ENCODE measurements at places on chromosomes 6 and 20. TPM values are rescaled to one million over a fixed set of nuclear protein-coding genes. Genes with fewer than 3 reads are reported as not detected.

- no peak for DNase-seq
Measured at GRCh38 chr6:6538261-6538660, 50.3 kb upstream of the LY86 start.

GRCh38 chr6:112037783-112038216 lies 16.1 kb upstream of the CCN6 start:
- no peak for DNase-seq

GRCh38 chr6:90319979-90320685 lies 23.5 kb upstream of the BACH2 start:
- no peak for DNase-seq

DNA sequence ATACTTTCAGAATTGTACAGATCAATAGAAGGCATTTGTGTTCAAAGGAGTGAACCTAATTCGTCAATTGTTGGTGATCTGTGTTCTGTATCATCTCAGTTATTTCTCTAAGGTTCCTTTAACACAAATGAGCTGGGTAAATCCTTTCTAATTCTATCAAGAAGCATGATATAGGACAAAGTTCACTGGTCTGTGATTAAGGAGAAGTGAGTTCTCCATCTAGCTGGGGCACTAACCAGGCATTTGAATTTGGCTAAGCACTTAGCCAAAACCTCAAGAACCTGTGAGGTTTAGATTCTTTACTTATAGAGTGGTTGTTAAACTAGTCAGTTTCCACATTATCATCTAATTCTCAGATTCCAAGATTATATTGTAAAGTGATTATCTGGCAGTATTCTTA lies 50.3 kb downstream of the DOP1A start:
- DNase-seq, result no peak

GRCh38 chr6:158009935-158010585 lies 28.4 kb downstream of the SYNJ2 start:
- DNase-seq, result no peak

- DNase-seq, result no peak
Measured at GRCh38 chr6:25250878-25251277, 28.3 kb upstream of the CARMIL1 start.

DNA sequence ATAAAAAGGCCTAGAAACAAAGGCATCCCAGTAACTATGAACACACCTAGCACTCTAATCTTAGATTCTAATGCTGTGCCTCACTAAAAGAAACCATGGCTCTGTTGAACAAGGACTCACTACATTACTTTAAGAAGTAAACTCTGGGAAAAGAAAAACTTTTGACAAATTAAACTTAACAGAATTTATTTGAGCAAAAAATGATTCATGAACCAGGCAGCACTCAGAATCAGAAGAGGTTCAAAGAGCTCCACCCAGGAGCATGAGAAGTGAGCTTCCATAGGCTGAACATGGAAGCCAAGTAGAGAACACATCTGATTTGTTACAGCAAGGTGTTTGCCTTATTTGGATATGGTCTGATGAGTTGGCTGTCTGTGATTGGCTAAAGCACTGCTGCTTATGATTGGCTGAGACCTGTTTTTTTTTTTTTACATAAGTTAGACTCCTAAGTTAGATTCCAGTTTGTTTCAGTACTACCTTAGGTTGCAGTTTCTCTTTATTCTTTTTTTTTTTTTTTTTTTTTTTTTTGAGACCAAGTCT lies 343.6 kb upstream of the SASH1 start:
- DNase-seq, result no peak

GRCh38 chr6:146905181-146905704 lies 299.0 kb upstream of the STXBP5 start:
- DNase-seq, result no peak

GRCh38 chr6:170485159-170485558 lies 67.9 kb downstream of the PSMB1 start:
- no peak for DNase-seq

GRCh38 chr20:36873498-36874189 lies 2.3 kb upstream of the TLDC2 start:
- no peak for DNase-seq

DNA sequence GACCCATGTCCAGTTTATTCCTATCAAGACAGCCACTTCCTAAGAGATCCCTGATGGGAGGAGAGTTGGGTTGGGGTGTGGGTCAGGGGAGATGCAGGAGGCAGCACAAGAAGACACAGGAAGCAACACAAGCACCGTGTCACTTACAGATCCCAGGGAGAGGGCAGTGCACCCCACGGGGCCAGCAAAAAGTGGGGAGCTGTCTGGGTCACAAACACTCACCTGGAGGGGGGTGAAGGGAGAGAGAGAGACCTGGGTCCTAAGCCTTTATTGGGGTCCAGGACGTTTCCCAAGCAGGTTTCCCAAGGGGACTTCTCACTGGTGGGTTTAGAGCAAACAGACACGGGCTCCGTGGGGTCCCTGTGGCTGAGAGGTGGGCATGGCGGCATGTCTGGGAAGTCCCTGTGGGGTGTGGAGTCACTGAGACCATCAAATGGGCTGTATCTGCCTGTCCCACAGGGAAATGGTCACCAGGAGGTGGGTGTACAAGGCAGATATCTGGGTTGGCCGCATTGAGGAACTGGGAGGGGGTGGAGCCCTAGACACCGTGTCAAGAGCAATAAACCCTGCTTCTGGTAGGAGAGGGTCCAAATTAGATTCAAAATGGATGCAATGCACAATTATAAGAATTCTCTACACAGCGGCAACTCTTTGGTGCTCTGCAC lies 1.6 kb upstream of the CD93 start:
- DNase-seq, result no peak

- no peak for DNase-seq
Measured at GRCh38 chr6:158357570-158358216, 45.4 kb downstream of the TULP4 start.

GRCh38 chr20:40511478-40511877 lies 177.6 kb downstream of the MAFB start:
- DNase-seq, result no peak

DNA sequence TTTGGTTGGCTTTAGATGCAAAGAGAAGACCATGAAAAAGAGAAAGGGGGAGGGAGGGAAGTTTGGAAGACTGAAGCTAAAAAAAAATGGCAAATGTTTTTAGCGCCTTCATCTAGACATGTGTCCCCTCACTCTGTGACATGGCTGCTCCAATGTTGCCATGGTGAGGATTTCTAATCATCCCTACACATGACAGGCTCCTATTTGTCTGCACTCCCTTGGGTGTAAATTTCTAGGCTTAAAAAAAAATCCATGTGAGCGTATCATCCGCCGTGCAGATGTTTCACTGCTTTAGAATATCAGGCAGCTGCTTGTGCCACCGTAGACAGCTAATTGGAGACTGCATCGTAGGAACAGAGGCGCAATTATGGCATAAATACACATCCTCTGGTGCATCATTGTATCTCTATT lies 761.1 kb upstream of the MMS22L start:
- no peak for DNase-seq

DNA sequence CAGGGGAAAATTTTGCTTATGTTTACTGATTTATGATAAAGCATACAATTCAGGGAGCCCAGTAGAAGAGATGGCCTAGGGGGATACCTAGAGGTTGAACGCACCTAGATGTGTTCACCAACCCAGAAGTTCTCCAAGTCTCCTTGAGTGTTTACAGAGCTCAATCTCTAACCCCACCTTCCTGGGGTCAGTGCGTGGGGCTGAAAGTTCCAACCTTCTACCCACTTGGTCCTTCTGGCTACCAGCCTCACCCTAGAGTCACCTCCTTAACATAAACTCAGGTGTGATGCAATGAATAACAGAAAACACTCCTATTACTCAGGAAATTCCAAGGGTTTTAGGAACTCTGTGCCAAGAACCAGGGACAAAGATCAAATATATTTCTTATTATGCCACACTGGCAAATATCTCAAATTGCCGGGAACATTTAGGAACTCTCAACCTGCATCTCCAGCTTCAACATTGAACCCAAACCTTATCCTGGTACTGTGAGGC lies 26.4 kb downstream of the AFG1L start:
- DNase-seq, result no peak

DNA sequence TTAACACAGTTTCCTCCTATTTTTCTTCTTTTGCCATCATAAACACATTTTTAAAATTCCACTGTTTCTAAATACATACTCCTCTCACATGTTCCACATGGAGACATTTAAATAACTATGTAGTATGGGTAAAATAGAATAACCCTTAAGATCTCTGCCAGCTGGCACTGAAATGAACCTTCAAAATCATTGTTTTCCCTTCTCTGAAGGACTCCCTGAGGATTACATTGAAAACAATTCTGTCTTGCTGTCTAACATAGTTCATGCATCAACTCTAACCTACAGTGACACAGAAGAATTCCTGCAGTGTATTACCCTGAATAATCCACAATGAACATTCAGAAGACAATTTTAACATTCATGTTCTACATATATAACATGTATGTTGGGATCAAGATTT lies 1361.8 kb upstream of the CITED2 start:
- DNase-seq, result no peak

DNA sequence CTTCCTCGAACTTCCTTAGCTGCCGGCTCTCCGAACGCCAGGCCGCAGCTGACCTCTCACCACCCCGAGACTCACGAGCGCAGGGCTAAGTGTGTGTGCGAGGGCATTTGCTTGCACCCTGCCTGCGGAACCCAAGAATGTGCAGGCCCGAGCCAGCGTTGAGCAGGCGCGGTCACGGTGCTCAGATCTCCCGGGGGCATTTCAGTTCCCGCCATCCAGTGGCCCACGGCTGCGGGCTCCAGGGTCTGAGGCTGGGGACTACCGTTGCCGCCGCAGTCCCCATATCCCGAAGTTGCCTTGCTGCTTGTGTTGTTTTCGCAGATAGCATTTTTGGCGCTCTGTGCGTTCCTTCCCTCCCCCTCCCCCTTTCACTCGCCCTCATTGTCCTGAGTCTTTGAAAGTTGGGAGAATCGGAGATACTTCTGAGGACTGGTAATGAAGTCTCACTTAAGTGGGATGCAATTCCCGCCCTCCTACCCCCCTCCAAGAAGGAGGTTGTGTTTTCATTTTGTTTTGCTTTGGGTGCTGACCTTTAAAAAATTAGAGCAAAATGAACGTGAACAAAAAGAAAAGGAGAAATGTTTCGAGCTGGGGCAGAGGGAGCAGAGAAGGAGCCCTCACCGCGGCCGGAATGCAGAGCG lies 1.7 kb downstream of the NR2E1 start:
- DNase-seq, result no peak

The WFDC5 gene
- not detected for total RNA-seq

The COL9A1 gene
- total RNA-seq, result 3.6 TPM

The ACSS2 gene
- total RNA-seq, result 38.9 TPM

The IFT52 gene
- total RNA-seq, result 22.1 TPM

All from SK-MEL-5 (cell line).